ENCODE measurements at places on chromosomes 1 and 21.

GRCh38 chr1:58874342-58874741 is 90.5 kb upstream of the JUN start:
- no peak for DNase-seq

DNA sequence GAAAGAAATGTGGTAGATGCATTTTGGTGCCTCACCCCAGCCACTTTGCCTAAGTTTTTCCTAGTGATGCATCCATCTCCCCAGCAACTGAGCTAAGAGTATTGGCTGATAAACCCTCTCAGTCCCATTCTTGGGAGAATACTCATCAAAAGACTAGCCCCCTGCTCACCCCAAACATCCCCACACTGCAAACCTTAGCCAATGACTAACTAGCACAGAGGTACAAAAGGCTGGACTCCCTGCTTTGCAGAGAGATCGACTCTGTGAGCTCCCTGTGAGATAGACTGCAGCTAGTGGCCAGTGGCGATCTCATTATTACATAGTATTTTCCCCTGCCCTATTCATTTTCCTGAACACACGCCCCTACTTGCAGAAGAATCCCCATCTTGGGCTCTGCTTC is 155.3 kb downstream of the HHIPL2 start:
- DNase-seq: no peak

- DNase-seq: no peak
These were observed 82.5 kb upstream of the NR5A2 start for GRCh38 chr1:199944986-199945385.

- no peak for DNase-seq
These were observed 46.0 kb downstream of the PTPRU start for GRCh38 chr1:29282135-29282923.

DNA sequence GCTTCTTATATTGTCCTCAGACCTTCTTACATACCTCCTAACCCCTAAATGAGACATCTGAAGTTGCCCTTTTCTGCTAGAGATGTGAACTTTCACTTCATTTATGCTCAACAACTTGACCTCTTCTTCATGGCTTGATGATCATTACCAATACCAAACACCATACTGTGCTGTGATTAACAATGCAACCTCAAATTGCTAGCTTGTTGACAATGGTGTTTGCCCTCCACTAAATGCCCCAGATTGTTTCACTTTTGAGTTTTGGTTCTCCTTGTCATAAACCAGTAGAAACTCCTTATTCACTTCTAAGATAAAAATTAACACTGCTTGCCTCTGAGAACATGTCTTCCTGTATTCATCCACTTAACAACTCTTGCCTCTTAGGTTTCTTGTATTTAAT is 5.6 kb downstream of the JAK1 start:
- no peak for DNase-seq

GRCh38 chr1:87739704-87740103 is 411.0 kb downstream of the LMO4 start:
- DNase-seq: no peak

GRCh38 chr1:72063364-72064044 is 218.8 kb downstream of the NEGR1 start:
- no peak for DNase-seq

- DNase-seq: no peak
These were observed 34.8 kb upstream of the GREM2 start for GRCh38 chr1:240646571-240647240.

DNA sequence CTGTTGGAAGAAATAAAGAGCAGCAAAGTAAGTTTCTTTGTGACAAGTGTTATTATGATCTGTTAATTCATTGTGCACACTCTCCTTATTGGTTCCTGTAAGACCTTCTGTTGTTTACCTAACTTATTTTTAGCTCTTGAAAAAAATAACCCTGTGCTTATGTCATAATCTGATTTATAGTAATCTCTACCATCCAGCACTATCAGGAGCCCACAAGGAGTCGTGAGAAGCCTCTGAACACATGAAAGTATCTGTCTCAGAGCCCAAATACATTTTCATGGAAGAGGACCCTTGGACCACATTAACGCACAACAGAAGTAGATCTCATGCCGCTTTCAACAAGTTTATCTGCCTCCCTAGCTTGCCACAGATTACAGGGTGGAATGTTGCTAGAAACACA is 45.8 kb downstream of the CENPF start:
- DNase-seq: no peak

DNA sequence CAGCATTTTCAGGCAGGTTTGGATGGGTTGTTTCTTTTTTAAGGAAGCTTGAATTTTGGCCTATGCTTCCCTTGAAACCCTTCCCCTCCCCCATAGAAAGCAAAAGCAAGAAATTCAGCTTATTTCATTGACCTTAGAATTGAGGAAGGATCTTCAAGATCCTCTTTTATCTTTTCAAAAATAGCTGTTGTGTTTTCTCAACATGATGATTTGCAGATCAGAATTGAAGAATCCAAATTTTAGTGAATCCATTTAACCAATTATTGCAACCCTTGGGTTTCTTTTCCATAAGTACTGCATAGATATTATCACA is 73.7 kb downstream of the LRRC8C start:
- no peak for DNase-seq

GRCh38 chr1:47712596-47713299 is 274.9 kb downstream of the FOXD2 start:
- no peak for DNase-seq

GRCh38 chr1:155261493-155261851 is 688 bp downstream of the SCAMP3 start:
- no peak for DNase-seq

- no peak for DNase-seq
These were observed 11.4 kb upstream of the ATP13A2 start for GRCh38 chr1:17023102-17023501.

DNA sequence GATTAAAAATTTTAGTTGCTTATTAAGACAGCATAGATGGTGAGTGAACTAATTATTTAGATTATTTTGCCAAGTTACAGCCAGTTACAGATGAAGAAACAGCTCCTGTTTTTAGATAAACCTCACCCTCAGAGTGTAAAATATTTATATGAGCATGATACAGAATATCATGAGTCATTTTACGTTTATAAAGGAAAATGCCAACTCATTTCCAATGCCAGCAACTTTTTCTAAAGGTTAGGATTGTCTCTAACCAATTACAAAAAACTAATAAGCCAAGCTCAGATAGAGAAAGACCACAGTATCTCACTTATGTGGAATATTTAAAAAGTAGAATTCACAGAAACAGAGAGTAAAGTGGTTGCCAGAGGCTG is 590.1 kb downstream of the LTN1 start:
- DNase-seq: no peak

DNA sequence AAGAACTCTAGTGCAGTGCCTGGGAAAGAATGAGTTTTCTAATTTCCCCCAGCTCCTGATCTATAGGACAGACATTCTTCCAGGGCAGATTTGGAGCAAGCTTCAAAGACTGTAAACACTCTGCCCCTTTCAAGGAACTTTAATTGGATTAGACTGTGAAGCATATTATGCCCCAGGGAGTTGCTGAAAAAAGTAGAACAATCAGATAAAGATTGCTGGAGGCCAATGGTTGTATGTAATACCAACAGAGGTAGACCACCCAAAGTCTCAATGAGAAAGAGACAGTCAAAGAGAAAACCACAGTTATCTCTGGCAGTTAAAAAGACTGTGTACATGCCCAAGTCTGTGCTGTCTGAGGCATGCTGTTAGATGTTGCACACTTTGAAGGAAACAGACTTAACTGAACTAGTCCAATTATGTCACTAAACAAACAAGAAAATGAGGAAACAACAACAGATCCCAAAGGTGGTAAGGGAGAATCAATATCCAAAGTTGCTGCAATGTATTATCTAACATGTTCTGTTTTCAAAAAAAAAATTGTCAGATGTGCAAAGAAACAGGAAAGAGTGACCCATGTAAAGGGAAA is 24.4 kb downstream of the C4BPA start:
- DNase-seq: no peak

DNA sequence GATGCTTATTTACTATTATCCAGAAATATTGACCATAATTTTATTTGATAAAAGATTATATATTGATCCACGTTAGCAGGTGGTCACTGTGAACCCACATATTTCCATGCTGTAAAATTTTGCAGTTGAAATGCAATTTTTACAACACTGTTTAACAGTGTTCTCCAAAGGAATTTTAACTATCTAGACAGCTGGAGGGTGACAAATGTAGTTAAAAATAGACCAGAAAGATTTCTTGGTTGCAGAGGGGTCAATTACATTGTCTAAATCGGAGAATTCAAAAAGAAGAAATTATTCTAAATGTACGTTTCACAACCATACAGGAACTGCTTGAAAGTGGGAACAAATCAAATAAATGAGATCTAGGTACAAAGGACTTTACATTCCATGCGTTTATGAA is 625.2 kb upstream of the NCAM2 start:
- no peak for DNase-seq

DNA sequence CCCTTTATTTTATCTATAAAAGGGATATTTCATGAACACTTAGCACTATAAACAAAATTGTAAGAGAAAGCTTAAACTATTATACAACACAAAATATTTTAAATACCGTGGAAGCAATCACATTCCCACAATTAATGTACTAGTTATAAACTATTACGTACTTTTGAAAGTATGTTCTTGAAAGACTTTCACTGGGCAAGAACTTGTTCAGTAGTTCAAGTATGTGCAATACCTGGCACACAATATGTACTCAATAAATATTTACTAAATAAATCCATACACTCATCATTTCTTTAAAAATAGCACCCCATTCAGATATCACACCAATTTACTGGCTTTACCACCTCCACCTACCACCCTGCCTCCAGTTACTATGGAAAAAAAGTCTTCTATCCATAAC is 12.6 kb upstream of the FMO2 start:
- no peak for DNase-seq

- no peak for DNase-seq
These were observed 5.3 kb downstream of the CBR1 start for GRCh38 chr21:36075171-36075570.

DNA sequence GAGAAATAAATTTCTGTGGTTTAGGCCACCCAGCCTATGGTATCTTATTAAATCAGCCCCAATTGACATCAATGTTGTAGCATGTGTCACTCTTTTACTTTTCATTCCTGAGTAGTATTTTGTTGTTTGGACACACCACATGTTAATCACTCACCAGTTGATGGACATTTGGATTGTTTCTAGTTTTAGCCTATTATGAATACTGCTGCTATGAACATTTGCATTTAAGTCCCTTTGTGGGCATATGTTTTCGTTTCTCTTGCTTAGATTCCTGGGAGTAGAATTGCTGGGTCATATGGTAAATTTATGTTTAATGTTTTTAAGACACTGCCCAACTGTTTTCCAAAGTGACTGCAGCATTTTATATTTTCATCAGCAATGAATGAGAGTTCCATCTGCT is 50.2 kb upstream of the NUF2 start:
- DNase-seq: no peak

GRCh38 chr21:24994717-24995116 is 612.6 kb downstream of the MRPL39 start:
- DNase-seq: no peak

- no peak for DNase-seq
These were observed 30.7 kb downstream of the DMBX1 start for GRCh38 chr1:46520063-46520911.

GRCh38 chr1:225440380-225441221 is 12.8 kb upstream of the LBR start:
- no peak for DNase-seq

- no peak for DNase-seq
These were observed 39.6 kb downstream of the ALG6 start for GRCh38 chr1:63407002-63407401.

DNA sequence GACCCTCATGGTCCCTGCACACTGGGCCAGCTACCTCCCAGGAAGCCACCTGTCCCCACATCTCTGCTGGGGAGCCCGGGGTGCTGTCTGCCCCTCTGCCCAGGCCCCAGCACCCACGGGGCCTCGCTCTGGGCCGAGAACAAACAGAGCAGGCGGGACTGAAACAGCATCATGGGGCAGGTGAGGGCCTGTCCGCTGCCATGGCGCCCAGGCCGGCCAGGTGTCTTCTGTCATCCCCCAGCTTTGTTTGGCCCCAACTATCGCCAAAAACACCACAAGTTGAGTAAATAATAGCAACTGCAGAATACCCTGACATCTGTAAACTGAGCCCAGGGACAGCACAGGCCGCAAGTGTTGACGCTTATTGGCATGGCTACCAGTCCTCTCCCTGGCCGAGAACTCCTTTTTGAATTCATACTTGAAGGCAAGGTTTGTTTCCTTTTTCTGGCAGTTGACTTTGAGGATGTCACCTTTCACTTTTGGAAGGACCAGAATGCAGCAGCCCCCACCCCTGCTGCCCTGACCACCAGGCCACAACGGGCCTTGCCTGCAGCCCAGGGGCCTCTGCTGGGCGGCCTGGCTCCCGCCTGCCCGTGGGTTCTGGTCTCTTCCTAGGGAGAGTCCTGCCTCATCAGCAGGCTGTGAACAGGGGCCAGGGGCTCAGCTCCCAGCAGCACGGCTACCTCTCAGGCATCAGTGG is 152.7 kb downstream of the CASZ1 start:
- no peak for DNase-seq

All from substantia nigra (tissue), 51 donors.